SK-N-DZ (cell line): ENCODE measurements at places on chromosomes 16 and 17.

GRCh38 chr16:86755571-86756006 lies 177.2 kb downstream of the FOXL1 start:
- DNase-seq: no peak

DNA sequence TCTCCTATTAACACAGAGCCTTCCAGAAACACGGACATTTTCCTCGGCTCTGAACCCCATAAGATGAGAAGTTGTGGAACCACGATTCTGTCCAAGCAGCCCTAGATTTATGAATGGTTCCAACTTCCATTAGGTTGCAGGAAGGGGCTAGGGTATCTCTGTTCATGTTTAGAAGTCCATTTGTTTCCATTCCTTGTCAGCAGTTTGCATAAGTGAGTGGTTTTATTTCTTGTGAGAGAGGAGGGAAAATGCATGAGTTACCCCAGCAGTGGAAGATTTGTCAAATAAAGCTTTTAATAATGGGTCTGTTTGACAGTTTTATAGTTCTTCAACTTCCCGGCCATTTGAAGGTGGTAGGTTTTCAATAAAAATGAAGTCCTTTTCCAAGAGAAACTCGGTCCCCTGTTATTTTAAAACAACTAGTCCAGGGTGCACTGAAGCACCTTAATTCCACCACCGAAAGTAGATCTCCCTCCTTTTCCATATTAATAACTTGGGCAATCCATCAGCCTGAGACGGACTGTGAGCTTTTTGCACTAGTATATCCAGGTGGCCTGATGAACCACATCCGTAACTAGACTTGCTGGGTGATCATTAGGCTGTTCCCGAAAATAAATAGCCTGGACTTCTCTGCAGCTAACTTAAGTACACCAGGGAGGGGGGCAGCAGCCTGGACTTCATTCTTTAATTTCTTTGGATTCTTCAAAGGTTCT lies 181.3 kb downstream of the TMEM114 start:
- no peak for DNase-seq

DNA sequence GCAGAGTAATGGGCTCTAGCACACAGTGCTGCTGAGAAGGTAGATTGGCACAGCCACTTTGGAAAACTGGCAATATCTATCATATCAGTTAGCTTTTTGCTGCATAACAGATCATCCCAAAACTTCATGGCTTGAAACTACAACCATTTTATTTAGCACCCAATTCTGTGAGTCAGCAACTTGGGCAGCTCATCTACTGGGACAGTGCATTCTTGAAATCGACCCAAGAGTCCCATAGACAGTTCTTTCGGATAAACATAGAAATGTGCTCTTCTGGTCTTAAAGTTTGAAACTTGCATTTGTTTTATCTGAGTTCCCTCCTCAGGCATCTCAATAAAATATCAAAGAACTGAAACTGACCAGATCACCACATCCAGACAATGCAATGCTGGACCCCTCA lies 76.7 kb downstream of the CEP112 start:
- no peak for DNase-seq

DNA sequence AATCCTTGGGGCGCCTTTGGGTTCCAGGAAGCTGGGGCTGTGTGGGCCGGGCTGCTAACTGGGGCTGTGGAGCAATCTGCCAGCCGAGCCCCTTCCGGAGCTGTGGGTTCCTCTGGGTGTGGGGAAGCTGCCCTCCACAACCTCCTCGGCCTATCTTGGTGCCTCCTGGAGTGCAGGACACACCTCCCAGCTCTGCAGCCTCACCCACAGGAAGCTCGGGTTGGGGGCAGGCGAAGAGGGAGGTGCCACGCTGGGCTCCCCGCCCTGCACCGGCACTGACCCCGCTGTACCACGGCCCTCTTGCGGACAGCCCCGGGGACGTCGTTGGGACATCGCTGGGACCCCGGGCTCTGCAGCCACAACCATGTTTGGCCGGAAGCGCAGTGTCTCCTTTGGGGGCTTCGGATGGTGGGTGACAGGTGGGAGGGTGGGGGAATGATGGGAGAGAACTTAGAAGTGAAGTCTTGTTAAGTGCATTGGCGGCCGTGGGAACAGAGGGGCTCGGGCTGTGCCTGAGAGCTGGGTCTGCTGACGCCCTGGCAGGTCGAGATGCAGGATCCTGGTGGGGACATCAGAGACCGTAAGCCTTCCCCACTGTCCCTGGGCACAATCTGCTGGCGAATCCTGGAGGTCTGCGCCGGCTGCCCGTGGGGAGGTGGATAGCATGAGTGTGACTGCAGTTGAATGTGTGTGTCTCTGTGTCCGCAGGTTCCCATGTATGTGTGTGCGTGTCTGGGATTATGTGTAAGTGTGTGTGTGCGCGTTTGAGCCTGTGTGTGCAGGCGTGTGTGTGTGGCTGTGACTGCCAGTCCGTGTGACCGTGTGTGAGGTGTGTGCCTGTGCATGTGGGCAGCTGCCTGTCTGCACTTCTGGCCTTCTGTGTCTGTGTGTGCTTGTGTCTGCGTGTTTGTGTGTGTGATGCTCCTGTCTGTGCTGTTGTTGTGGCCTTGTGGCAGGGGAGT lies at the start of gene RAP1GAP2:
Gene RAP1GAP2, plus strand, starts transcription at position 275 of the 962 bp plus-strand sequence. Its CDS starts 90 bp downstream, at position 365.
- DNase-seq: no peak

DNA sequence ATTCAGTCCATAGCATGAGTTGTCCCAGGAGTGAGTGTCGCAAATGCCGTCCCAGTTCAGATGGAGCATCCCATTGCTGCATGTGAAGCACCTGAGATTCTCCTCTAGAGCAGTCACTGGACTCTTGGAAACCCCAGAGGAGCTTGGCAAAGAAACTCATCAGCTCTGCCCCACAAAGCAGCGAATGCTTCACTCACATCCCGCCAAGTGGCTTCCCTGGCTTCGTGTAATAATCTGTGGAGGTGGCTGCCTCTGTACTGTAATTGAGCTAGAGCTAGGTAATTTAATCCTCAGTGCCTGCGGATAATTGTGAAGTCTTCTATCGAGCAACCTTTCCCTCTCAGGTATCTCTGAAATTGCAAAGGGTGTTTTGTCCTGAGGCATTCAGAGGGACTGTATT lies 107.1 kb downstream of the SNX29 start:
- DNase-seq: no peak

GRCh38 chr17:51913491-51914205 lies 244.9 kb downstream of the CA10 start:
- DNase-seq: no peak

GRCh38 chr17:49995055-49995738 lies at the start of gene DLX3:
DLX3 (minus strand) TSS chr17:49995224; CDS start chr17:49994998, 226 bp downstream.
- DNase-seq: peak; percentile 61

DNA sequence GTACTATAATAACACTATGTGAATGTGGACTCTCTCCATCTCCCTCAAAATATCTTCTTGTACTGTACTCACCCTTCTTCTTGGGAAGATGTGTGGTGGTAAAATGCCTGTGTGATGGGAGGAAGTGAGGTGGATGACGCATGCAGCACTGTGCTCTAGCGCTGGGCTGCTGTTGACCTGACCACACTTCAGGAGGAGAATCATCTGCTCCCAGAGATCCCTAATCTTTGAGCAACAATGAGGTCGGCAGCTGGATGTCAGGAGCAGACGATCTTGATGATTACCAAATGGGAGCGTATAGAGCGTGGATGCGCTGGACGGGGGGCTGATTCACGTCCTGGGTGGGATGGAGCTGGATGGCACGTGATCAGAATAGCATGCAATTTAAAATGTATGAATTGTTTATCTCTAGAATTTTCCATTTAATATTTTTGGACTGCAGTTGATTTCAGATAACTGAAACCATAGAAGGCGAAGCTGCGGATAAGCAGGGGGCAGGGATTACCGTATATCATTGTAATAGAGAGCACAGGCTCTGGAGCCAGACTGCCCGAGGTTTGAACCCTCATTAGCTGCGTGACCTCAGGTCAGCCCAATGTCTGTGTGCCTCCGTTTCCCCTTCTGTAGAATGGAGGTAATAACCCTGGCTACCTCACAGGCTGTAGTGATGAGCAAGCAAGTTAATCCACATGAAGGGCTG lies 23.7 kb upstream of the CYLD start:
- DNase-seq: peak; percentile 72

- no peak for DNase-seq
Observed at GRCh38 chr17:16250635-16251034, 33.6 kb downstream of the PIGL start.

DNA sequence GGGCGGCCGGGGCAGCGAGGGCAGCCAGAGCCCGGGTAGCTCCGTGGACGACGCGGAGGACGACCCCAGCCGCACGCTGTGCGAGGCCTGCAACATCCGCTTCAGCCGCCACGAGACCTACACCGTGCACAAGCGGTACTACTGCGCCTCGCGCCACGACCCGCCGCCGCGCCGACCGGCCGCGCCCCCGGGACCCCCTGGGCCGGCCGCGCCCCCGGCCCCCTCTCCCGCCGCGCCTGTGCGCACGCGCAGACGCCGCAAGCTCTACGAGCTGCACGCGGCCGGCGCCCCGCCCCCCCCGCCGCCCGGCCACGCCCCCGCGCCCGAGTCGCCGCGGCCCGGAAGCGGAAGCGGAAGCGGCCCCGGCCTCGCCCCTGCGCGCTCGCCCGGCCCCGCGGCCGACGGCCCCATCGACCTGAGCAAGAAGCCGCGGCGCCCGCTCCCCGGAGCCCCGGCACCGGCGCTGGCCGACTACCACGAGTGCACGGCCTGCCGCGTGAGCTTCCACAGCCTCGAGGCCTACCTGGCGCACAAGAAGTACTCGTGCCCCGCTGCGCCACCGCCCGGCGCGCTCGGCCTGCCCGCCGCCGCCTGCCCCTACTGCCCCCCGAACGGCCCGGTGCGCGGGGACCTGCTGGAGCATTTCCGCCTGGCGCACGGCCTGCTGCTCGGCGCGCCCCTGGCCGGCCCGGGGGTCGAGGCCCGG lies 36.1 kb upstream of the ZC3H18 start:
- DNase-seq: no peak

DNA sequence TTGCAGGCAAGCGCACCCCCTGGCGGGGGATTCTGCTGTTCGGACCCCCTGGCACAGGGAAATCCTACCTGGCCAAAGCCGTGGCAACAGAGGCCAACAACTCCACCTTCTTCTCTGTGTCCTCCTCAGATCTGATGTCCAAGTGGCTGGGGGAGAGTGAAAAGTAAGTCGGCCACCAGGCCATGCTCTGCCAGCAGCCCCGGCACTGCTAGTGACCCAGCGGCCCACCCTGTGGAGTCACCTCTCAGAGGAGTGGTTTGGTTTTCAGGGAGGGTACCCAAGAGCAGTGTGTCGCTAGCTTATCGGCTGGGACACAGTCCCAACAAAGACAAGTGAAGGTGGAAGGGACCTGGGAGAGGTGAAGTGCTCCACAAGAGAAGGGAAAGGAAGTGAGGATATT lies 8.2 kb downstream of the VPS4A start:
- no peak for DNase-seq

- DNase-seq: no peak
Observed at GRCh38 chr16:11121914-11122692, 133.9 kb downstream of the SOCS1 start.

- no peak for DNase-seq
Observed at GRCh38 chr16:19842426-19843157, 42.1 kb downstream of the GPRC5B start.

DNA sequence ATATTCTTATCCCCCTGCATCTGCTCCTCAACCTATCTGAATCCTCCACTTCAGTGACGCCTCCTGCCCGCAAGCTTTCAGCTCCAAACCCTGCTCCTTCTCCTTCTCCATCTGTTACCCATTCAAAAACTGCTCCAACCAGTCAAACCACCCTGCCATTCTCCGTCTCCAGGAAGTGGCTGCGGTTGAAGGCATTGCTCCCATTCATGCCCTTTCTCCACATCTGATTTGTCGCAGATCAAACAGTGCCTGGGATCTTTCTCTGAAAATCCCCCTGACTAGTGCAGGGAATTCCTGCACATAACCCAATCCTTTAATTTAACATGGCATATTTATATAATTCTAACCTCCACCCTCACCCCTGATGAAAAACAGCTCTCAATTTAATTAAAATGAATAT lies 56.3 kb downstream of the SLFN5 start:
- no peak for DNase-seq

DNA sequence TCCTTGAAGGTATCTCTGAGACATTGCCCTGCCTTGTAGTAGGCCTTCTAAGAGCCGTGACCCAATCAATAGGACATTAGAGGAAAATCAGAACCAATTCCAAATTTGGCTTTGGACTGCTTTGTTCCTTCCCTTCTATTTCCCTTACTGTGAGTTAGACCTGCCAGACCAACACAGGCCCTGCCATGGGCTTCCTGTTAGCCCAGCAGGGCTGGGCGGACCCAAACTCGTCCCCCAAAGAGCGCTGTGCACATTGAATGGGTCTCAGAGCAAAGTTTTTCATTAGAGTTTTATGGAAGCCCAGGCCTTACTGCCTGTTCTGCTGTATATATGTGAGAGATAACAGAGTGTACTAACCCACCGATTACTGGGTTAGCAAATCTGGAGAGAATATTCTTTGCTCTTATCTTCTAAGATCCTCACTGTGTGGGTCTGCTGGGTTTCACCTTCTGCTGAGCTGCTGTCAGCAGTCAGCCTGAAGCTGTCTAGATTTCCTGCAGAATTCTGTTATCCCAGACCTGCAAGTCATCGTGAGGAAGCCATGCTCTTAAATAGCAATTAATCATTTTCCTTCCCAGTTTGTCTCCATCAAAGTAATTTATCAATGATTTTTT lies 5.7 kb downstream of the ARHGAP44 start:
- peak; percentile 60 for DNase-seq

DNA sequence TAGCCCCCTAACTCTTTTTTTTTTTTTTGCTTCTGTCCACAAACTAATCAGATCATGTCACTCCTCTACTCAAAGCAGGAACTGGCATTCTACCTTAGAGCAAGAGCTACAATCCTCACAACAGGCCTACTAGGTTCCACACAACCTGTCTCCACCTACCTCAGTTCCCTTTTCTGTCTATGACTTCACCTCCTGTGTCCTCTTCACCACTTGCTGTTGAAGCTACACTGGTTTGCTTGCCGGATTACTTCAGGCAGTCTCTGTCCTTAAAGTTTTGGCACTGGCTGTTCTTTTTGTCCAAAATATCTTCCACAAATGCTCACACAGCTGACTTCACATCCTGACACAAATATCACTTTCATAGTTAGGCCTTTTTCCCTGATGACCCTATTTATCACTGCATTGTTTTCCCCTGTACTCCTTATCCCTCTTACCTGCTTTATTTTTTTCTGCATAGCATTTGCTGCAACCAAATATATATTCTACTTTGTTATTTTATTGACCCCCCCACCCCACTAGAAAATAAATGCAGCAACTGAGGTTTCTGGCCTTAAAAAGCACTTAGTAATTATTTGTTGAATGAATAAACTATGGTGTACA lies 72.0 kb downstream of the KANSL1 start:
- no peak for DNase-seq
